ENCODE measurements at places on chromosomes 3 and 15.

- no peak for DNase-seq
Observed at GRCh38 chr3:193996221-193996620, 139.7 kb upstream of the HES1 start.

DNA sequence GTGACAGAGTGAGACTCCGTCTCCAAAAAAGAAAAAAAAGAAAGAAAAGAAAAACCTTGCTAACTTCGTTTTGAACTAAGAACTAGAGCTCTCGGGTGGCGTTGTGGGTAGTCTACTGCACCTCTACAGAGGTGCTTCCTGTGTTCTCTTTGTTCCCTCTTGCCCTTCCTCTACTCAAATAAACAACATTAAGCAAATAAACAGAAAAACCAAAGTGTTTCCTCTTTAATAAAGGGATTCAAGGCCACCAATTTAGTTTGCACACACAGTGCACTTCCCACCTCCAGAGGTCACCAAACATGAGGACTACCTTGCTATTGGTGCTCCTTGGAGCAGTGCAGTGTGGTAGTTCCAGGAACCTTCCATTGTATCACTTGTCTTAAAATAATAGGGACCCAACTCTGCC is 354.2 kb upstream of the TBL1XR1 start:
- no peak for DNase-seq

DNA sequence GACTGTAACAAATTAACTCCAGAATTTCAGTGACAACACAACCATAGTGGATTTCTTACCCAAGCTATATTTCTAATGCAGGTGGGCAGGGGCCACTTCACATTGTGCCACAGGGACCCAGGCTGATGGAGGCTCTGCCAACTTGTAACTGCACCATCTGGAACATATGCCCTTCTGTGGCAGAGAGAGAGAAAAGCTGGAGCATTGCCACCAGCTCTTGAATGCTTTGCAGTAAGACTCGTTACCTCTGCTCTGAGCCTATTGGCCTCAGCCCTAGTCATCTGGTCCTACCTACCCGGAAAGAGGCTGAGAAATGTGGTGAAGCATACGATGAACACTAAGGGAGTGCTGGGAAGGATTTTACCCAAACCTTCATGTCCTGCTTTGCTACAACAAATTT is 587.1 kb downstream of the ZNF385D start:
- no peak for DNase-seq

DNA sequence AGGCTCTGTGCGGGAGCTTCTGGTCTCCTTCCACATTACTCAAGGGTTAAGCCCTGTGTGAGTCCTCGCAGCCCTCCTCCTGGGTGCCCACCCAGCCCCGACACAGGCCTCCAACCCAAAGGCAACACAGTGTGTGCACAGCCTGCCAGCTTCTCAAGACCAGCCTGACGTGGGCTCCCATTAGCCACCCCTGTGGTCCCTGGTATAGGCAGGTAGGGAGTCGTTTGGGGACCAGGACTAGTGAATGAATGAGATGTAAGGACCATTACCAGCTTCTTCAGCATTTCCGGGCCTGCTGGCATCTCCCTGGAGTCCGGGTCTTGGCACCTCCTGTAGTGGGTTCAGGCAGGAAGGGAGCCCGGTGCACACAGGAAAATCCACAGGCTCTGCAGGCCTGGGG is 20.2 kb upstream of the PLXNA1 start:
- no peak for DNase-seq

GRCh38 chr3:191051037-191051436 is 148.0 kb upstream of the OSTN start:
- no peak for DNase-seq

DNA sequence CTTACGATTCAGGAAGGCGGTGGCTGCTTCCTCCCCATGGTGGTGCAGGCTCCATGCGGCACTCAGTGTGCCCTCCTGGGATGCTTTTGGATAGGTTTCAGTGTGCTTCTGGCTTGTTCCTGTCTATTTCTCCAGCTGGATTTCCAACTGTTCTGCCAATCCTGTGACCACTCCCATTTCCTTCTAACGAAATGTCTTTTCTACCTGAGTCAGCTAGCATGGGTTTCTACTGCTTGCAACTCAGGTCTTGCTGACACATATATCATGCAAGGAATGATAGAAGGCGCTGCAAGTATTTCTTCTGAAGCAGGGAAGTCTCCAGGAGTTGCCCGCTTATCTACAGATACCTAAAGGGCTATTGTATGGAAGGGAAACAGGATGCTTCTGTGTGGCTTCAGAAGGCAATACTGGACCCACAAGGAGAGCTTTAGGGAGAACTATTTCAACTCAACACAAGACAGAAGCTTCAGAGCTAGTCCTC is 244.4 kb downstream of the OPA1 start:
- peak; percentile 25 for DNase-seq

DNA sequence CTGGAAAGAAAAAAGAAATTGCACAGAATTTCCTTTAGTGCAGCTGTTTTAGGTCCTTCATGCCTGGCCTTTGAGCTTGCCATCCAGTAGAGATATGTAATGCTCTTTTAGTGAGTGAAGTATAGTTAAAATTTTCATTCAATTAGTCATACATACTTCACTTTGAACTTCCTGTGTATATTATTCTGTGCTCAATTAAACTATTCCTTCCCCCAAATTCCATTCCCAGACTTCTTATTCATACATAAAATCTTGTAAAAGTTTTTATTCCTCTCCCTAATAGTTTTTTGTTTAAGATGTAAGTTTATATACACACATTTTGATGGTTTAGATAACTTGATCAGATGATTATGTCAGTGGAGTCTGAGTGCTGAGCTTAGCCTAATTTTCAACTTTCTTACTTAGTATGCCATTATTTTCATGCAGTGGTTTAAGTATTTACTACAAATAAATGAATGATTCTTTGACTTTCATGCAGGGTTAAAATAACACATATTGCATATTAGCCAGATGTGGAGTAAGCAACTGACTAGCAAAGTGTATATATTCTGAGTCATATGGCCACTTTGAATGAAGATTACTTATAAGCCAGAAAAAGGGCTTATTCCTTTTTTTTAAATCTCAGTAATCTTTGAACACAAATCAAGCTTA is 42.5 kb upstream of the ABHD10 start:
- no peak for DNase-seq

- no peak for DNase-seq
Observed at GRCh38 chr3:151903501-151903991, 30.1 kb downstream of the SUCNR1 start.

DNA sequence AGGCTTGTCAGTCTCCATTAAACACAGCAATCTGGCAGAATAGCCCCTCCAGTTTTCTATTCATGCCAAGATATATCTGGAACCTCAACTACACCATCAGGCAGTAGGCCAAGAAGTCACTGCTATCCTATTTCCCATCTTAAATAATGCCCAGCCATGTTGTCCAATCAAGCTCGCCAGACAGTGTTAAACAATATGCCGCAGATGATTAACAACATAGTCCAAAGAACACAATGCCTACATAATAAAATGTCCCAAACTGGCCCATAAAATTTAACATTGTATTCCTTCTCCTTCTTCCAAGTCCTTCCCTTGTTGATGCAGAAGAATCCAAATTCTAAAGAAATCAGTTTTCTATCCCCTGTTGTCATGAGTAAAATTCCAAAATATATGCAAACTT is 427.4 kb upstream of the PPP2R3A start:
- DNase-seq, result no peak

DNA sequence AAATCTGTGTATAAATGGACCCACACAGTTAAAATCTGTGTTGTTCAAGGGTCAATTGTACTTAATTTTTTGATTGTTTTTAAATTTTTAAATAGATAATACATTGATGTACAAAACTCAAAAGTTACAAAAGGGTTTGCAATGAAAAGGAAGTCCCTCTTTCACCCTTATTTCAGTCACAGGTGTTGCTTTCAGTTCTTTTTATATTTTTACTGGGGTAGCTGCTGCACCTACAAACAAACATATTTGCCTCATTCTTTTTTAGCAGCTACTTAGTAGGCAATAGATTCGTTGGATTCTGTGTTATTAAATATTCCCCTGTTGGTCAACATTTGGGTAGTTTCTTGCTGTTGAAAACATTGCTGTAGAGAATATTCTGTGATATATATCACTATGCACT is 44.4 kb downstream of the PIAS1 start:
- no peak for DNase-seq

DNA sequence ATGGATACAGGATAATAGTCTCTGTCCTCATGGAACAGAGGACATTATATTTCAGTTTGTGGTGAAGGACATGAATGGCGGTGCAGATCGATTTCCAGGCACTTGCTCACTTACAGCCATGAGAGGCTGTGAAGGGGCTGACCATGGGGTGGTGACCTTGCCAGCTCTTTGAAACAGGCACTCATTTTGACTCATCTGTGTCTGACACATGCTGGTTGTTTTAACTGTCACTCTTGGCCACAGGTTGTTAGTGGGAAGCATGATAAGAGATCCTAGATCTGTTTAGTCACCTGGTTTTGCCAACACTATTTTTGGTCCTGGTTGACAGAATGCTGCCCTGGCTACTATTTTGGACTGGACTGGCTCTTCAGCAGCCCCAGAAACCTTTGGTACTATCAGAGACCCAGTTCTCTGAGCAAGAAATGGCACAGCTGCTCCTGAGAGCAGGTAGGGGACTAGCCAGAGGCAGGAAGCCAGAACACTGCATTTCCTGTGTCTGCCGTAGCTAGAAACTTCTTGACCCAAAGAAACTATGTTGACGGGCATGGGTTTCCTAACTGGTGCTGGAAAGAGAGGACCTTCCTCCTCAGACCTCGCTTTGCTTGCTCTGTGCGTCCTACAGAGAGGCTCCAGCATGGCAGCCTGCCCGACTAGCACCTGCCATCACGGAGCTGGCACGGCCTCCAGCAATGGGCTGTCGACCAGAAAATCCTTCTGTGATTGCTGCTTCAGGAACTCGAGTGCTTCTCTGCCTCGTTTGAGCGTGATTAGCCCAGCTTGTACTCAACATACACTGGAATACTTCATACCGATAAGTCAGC is 6.3 kb downstream of the PXYLP1 start:
- DNase-seq, result no peak

DNA sequence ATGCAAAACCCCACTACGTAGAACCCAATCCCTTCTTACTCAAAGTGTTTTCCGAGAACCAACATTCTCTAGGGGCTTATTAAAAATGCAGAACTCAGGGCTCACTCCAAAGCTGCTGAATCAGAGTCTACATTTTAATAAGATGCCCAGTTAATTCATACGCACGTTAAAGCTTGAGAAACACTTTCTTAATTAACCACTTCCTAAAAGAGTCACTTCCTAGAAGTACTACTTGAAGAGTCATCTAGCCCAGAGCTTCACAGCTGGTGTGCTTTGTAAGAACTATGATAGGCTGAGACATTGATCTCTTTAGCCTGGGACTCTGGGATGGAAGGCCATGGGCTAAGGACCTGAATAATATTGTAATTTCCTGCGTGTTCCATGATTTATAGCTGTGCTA is 9.0 kb downstream of the COL6A5 start:
- no peak for DNase-seq

DNA sequence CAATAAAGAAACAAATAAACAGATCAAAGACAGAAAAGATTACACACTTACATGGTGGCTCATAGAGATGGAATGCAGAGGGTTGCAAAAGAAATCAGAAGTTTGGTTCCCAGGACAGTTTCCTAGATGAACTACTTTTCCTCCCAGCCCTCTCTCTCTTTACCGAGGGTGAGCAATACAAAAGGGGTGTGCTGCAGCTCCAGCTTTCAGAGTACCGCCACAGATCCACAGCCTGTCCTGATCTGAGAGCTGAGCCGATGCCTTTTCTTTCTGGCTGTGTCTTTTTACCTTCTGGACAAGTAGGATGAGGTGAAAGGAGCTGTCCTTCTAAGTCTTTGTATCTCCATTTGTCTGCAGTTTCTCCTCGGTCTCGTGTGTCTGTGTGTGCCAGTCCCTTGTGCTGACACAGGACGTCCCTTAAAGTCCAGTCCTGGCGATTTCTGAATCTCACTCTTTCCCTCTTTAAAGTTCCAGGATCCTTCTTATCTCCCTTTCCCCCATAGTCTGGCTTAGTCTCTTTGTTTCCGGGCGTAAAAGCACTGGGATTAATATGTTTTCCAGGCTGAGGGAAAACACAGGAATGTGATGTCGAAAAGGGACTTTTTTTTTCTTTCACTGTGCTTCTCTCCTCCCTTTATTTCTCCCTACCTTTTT is 540 bp downstream of the CCDC80 start:
- DNase-seq, result no peak
